ENCODE measurements at places on chromosomes 12 and 14.

DNA sequence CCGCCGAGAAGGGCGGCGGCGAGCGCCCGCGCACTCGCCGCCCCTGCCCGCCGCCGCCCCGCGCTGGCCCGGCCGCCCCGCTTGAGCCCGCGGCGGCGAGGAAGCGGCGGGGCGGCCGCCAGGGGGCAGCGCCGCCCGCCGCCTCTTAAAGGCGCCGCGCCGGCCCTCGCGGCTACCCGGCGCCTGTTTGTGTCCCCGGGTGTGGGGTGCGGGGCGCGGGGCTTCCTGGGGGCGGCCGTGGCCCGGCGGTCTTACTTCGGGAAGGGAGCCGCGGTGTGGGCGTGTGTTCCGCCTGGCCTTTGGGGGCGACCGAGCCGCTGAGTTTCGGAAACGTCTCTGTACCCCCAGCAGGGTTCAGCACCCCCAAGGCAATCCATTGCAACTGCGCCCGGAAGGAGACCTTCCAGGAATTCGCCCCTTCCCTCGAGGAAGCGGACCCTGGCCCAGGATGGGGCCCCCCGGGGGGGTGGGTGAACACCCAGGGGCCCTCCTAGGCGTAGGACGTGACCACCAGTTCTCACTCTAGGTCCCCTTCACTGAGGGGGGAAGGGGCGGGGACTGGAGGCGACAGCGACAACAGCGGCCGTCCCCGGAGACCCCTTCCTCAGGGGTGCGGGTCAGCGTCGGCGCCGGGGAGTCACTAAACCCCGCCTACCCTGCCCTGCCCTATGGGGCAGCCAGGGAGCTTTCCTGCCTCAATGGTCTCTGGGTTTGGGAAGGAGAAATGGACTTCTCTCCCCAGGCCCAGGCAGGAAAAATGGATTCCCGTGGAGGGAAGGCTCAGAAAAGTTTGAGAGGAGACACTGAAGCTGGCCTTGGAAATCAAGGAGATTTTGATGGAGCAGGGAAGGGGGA is at the start of gene ITPK1:
ITPK1 (minus strand) TSS at position 105 of the 855 bp plus-strand sequence. CDS start 762 bp downstream, outside the sequence.
- peak; percentile 14 for DNase-seq

DNA sequence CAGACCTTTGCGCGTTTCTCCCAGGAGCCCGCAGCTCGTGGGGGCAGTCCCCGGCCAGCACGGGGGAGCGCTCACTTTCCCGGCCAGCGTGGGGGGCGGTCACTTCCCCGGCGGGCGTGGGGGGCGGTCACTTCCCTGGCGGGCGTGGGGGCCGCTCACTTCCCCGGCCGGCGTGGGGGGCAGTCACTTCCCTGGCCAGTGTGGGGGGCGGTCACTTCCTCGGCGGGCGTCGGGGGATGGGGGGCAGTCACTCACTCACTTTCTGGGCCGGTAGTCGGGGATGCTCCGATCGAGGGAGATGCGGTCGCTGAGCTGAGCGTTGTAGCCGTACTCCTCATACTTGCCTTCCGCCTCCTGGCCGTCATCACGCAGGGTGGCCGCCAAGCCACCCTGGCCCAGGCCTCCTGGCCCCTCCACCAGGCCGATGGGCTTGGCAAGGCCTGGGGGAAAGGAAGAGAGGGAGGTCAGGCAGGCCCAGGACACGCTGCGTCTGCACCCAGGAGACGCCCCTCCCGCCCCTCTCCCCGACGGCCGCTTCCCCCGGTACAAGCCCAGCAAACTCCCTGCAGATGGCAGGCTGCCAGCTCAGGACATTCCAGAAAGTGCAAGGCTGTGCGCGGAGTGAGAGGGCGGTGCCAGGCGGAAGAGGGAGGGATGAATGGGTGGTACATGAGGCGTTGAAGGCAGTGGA is 43.3 kb downstream of the GALNT9 start:
- no peak for DNase-seq

DNA sequence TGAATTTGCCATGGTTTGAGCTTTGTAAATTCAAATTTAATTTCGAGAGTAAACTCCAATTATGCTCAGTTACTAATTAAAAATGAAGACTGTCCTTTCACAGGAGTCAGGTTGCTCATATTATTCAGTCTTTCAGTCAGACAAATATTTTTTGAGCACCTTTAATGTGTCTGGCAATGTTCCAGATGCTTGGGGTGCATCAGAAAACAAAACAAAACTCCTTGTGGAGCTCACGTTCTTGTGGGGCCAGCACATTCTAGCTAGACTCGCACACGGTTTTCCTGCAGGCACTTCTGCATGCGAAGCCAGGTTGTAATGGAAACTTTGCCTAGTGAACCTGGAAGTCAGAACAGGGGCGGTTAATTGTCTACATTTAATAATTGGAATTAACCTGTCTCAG is 64.0 kb upstream of the ATF1 start:
- DNase-seq, result no peak

- DNase-seq, result no peak
These were observed 37.9 kb upstream of the GALNT9 start for GRCh38 chr12:132367071-132367851.

DNA sequence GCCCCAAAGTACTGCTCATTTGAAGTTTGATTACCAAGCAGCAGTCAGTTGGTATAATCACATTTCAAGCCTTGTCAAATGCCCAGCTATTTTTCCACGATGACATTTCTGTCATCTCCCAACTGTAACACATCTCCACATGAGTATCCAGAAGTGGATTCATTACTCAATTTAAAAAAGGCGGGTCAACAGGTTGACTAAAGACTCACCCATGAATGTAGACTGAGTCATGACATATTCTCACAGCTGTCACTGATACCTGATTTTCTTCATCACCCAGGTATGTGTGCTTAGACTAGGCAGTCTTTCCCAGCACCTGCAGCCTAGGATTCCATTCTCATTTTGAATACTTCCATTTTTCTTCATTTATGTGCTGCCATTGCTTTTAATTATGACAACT is 75.1 kb upstream of the DBX2 start:
- no peak for DNase-seq

GRCh38 chr12:132469423-132469822 is 20.5 kb upstream of the FBRSL1 start:
- DNase-seq, result no peak

DNA sequence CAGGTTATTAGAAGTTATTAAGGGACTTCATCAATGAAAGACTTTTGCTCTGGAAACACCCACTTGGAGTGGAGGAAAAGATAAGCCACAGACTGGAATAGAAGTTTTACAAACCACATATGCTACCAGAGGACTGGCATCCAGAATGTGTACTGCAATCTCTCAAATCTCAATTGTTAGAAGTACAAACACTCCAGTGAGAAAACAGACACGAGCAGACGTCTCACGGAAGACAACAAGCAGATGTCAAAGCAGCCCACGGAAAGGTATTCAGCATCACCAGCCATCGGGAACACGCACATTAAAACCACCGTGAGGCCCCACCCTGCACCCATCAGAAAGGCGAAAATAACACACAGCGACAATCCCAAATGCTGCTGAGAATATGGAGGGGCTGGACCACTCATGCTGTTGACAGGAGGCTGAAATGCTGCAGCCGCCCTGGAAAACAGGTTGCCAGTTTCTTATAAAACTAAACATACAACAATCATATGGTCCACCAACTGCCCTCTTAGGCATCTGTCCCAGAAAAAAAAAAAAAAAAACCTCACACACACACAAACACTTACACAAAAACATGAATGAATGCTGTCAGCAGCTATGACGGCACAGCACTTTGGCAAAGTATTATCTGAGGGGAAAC is 131.9 kb upstream of the SFSWAP start:
- no peak for DNase-seq

GRCh38 chr12:106192659-106193393 is 54.1 kb upstream of the NUAK1 start:
- no peak for DNase-seq

DNA sequence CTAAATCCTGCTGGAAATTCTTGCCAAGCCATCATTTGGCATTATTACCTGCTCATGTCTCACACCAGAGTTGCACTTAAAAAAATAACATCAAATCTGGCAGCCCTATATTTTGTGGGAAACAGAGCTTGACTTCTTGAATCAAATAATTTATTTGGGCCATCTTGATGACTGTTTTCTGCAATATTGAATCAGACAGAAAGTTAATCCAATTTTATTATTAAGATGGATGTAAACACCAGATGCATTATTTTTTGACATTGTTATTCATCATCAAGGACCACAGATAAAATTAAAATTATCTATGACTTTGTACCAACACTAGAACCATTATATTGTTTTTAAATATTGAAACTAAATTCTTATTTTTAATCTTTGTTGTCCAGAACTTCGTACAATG is 132.9 kb downstream of the PTPRR start:
- no peak for DNase-seq

DNA sequence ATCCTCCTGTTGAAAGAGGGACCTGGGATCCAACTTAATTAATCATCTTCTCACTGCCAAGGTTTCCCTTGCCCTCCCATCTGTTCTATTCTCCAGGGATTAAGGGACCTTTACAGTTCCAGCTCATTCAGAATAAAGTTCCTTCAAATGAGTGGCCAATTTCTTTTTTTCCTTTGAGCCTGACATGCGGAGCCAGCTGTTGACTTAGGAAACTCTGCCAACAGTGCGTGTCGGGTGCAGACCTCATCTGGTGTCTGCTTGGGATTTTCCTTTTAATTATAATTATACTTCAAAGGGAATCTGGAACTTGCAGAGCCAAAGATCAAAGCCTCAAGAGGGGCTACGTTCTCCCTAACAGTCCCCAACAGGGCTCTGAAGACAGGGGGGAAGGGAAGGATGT is 64.8 kb downstream of the CCDC60 start:
- no peak for DNase-seq

DNA sequence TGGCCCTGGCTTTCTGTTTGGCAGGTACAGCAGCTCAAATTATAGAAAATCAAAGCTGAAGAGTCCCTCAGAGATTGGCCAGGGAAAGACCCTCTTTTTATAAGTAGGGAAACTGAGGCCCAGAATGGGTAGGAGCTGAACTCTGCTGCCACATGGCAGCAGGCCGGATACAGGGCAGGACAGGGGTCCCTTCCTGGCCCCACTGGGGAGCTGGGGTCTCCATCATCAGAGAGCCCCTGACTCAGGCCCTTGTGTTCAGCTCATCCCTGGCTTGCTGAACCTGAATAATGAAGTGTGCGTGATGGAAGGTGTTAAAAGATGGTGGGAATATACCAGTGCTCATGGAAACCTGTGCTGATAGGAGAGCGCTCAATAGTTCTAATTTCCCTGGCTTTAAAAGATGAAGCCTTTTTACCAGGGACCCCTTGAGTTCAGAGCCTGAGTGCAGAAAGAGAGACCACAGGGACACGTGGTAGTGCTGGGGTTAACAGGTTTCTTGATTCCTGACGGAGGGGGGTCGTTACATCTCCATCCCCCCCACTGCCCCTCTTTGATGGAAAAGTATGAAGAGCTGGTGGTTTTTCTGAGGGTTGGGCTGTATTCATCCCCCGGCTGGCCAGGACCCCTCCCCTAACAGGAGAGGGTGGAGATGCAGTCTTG is 4.4 kb downstream of the DLK1 start:
- no peak for DNase-seq

GRCh38 chr14:68390741-68391140 is 402.1 kb downstream of the ZFP36L1 start:
- DNase-seq, result no peak

GRCh38 chr12:12551115-12551514 is 11.5 kb downstream of the DUSP16 start:
- no peak for DNase-seq

DNA sequence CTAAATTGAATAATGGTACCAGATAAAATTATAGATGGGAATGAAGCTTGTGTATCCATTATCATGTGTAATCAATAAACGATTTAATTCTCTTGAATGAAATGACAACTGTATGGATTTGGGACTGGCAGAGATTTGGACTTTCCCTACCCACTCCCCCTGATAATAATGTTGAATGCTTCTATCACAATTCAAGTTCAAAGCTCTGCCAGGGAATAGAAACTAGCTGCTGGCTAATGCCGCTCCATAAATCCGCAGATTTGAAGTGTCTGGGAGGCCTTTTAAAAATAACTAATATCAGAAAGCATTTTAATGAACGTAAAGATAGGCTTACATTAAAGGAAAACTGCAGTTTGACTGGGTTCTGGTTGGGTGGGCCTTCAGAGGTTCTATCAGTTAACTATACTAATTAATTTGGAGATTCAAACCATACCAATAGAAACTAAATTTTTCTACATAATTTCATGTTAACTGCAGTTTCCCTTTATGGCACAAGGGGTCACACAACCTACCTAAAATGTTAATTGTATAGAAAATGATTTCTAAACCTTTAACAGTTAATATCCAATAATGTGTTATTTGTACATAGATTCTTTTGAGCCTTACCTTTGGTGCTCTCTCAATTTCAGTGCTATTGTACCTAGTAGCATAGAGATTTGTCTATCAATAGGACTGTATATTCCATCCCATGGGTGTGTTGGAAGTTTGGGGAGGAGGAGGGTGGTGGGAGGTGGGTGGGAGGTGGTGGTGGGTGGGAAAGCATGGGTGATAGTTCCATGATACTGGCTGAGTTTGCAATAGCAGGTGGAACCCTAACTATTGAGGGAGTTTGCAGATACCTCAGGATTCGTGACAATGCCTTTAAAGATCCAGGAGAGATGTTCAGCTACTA is 4.9 kb downstream of the HNRNPA1 start:
- no peak for DNase-seq

- no peak for DNase-seq
These were observed 58.2 kb downstream of the DHRS2 start for GRCh38 chr14:23694085-23694948.

GRCh38 chr12:121793440-121793837 is at the start of gene RHOF:
TSS of gene RHOF (minus strand) at chr12:121793688. CDS start at chr12:121793633, 55 bp downstream.
- DNase-seq, result no peak

DNA sequence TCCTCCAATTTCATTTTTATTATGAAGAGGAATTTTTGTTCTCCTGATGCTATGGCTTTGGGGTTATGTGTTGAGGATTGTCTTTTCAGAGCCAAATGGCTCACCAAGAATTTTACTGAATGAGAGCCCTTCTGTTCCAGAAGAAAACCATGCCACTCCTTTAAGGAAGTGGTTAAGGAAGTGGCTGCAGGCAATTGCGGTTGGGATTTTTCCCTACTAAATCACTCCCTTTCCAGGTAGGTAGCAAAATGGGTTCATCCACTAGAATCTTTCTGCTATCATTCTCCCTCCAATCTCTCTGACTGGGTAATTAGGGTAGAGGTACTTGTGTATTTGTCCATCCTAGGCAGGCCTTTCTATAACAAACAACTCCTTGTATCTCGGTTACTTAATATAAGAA is 163.1 kb downstream of the TTC8 start:
- no peak for DNase-seq

DNA sequence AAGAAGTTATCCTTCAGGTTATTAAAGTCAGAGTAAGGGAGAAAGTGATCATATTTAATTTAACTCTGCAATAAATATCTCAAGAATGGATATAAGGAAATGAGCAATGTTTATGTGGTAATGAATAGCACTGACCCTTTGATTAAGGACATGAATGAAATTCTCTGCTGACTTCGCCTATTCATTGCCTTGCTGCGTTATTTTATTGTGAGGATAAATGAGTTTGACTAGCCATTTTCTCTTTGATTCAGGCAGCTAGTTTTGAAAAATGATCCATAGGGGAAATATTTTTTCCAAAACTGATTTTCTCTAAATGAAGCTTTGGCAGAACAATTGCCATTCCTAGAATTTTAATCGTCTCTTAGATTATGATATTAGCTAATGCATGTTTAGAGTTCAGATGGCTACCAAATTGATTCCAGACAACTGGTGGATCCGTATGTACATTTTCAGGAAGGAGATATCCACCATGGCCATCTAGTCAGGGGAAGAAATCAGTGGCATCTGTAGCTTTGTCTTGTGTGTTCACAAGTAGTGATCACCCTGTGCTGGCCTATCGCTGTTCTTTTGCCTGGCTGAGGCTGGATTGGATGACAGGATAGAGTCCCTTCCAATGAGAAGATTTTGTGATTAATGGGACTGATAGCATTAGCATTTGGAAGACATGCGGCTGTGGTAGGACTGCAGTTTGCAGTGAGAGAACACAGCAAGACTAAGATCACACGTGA is 302.3 kb upstream of the RGS6 start:
- no peak for DNase-seq

GRCh38 chr12:19484738-19485137 is 45.4 kb downstream of the AEBP2 start:
- peak; percentile 32 for DNase-seq
